Type B pancreatic cell (in vitro differentiated cells): ENCODE measurements at places on chromosomes 5 and 9.
A peak's percentile ranks its signal among the peaks of the same experiment; 100 is the strongest.

GRCh38 chr9:124960409-124960752 is 19.5 kb upstream of the GOLGA1 start:
- H3K36me3 ChIP-seq, result peaks cover 7% of the 10 kb centered on the region
- no peaks in the 10 kb centered on the region for H3K4me1 ChIP-seq
- H3K27ac ChIP-seq, result no peak overlapping the region
- no peaks in the 10 kb centered on the region for H3K27me3 ChIP-seq

GRCh38 chr5:95191330-95191729 is 93.6 kb downstream of the MCTP1 start:
- no peak overlapping the region for H3K27ac ChIP-seq
- H3K27me3 ChIP-seq, result no peaks in the 10 kb centered on the region
- H3K36me3 ChIP-seq, result no peaks in the 10 kb centered on the region
- DNase-seq, result no peak

GRCh38 chr9:69943148-69943806 is 100.4 kb upstream of the MAMDC2 start:
- no peaks in the 10 kb centered on the region for H3K36me3 ChIP-seq
- peaks cover 10% of the 10 kb centered on the region for H3K4me1 ChIP-seq
- H3K4me3 ChIP-seq, result no peak overlapping the region
- no peak overlapping the region for H3K27ac ChIP-seq
- H3K27me3 ChIP-seq, result no peaks in the 10 kb centered on the region
- DNase-seq, result no peak

- no peak overlapping the region for H3K4me3 ChIP-seq
- DNase-seq, result no peak
- peaks cover 5% of the 10 kb centered on the region for H3K36me3 ChIP-seq
These were observed 4.3 kb upstream of the MXD3 start for GRCh38 chr5:177316005-177316404.

- peak within 1 kb of the TSS; percentile 100 for H3K27ac ChIP-seq
- peaks cover 15% of the 10 kb centered on the region for H3K27me3 ChIP-seq
These were observed at the start of gene HNRNPA0 for GRCh38 chr5:137754188-137754960. TSS of gene HNRNPA0 (minus strand) at chr5:137754363. CDS start at chr5:137754066, 297 bp downstream.

DNA sequence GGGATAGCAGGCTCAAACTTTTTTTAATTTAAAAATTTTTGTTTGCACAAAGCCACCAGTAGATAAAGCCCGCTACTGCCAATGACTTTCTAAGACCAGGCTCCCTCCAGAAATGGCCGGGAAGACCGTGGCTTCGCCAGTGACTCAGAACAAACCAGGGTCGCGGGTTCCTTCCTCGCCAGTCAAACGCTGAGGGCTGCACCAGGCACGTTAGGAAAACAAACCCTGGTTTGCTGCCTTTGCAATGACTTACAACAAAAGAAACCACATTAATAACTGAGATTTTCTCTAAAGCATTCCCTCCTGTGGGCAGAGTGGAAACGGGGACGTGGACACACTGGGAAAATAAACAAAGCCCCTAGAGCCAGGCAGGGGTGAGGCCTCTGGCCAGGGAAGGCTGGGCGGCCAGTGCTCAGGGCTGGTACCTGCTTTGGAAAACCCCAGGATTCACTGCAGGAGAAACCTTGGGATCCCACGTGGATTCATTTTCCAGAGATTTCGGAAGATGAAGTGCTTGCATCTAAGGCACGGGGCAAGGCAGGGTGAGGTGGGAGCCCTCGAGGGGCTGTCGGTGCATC is 3.8 kb downstream of the PRRX2 start:
- peaks cover 22% of the 10 kb centered on the region for H3K27me3 ChIP-seq
- DNase-seq, result no peak
- peaks cover 15% of the 10 kb centered on the region for H3K4me1 ChIP-seq
- peaks cover 4% of the 10 kb centered on the region for H3K36me3 ChIP-seq
- no peak overlapping the region for H3K4me3 ChIP-seq

GRCh38 chr9:127177665-127178265 is 55.3 kb upstream of the ANGPTL2 start:
- peak; percentile 58 for DNase-seq
- peaks cover 6% of the 10 kb centered on the region for H3K4me1 ChIP-seq
- H3K36me3 ChIP-seq, result no peaks in the 10 kb centered on the region
- no peaks in the 10 kb centered on the region for H3K27me3 ChIP-seq

DNA sequence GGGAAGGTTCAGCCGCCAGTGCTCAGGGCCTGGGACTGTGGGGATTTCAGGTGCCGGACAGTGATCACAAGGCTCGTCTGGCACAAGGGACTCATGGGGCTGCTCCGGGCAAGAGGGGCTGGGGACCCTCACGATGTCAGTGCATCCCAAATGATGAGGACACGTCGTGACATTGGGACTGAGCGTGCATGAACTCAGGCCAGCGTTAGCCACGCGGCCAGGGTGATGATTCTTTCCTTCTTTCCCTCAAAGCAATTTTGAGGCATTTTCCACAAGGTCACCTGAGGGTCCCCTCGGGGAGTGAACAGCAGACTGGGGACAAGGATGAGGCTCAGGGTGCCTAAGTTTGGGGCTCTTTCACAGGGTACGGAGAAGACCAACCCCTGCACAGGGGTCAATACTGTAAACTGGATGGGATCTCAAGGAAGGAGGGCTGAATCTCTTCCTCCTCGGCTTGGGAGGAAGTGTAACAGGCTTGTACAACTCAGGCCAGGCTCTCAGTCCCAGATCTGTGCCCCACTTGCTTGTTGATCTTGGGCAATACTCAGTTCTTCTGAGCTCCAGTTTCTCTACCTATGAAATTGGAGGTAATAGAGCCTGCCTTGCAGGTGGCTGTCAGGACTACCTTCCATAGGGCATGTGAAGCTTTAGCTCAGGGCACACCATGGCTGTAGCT is 78.5 kb downstream of the PRRT1B start:
- H3K27me3 ChIP-seq, result no peaks in the 10 kb centered on the region
- no peak overlapping the region for H3K4me3 ChIP-seq
- H3K27ac ChIP-seq, result no peak overlapping the region
- H3K36me3 ChIP-seq, result peaks cover 18% of the 10 kb centered on the region
- no peak for DNase-seq

DNA sequence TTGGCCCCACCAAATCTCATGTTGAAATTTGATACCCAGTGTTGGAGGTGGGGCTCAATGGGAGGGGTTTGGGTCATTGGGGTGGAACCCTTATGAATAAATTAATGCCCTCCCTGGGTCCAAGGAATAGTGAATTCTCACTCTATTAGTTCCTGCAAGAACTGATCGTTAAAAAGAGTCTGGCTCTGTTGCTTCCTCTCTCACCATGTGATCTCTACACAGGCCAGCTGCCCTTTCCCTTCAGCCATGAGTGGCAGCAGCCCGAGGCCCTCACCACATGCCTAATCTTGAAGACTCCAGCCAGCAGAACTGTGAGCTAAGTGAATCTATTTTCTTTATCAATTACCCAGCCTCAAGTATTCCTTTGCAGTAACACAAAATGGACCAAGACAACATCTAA is 106.0 kb downstream of the CAAP1 start:
- no peak overlapping the region for H3K27ac ChIP-seq
- H3K4me1 ChIP-seq, result peaks cover 4% of the 10 kb centered on the region
- H3K27me3 ChIP-seq, result no peaks in the 10 kb centered on the region
- H3K4me3 ChIP-seq, result no peak overlapping the region

DNA sequence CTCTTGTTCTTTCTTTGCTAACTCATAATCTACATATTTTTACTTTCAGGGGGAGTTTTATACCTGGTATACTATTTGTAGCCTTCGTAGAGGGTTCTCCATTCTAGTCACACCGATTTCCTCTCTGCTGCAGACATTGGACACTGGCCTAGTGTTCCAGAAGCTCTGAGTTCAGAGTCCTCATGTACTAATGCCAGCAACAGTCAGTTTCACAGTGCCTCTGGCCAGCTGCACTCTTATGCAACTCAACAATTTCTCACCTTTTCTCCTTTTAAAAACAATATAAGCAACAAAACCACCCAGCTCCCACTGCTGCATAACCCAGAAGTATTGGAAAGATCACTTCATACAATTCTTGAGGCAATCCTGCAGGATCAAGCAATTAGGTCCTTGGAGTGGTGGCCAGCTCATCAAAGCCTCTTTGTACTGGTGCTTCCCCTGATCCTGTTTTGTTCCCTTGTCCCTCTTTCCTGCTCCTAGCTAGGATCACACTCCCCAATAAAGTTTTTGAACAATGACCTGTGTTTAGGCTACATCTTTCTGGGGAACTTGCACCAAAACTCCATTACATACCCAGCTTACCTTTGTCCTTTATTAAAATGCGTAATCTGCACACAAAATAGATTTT is 98.1 kb upstream of the TUT7 start:
- no peaks in the 10 kb centered on the region for H3K36me3 ChIP-seq
- H3K4me3 ChIP-seq, result no peak overlapping the region
- DNase-seq, result no peak
- H3K27ac ChIP-seq, result no peak overlapping the region

- no peaks in the 10 kb centered on the region for H3K27me3 ChIP-seq
- H3K4me1 ChIP-seq, result peaks cover 30% of the 10 kb centered on the region
- no peak for DNase-seq
- H3K36me3 ChIP-seq, result no peaks in the 10 kb centered on the region
- no peak overlapping the region for H3K4me3 ChIP-seq
These were observed 204.3 kb downstream of the ERCC6L2 start for GRCh38 chr9:96079779-96080178.

- no peak for DNase-seq
- H3K4me3 ChIP-seq, result no peak overlapping the region
- no peaks in the 10 kb centered on the region for H3K4me1 ChIP-seq
- no peaks in the 10 kb centered on the region for H3K36me3 ChIP-seq
- H3K27me3 ChIP-seq, result peaks cover 49% of the 10 kb centered on the region
These were observed 26.9 kb downstream of the PTGS1 start for GRCh38 chr9:122397749-122398148.

GRCh38 chr5:148309746-148310145 is 2.5 kb upstream of the SPINK7 start:
- H3K4me3 ChIP-seq, result no peak overlapping the region
- H3K27ac ChIP-seq, result no peak overlapping the region
- H3K27me3 ChIP-seq, result no peaks in the 10 kb centered on the region
- no peak for DNase-seq
- no peaks in the 10 kb centered on the region for H3K36me3 ChIP-seq
